NB4 (cell line): ENCODE measurements at places on chromosomes 7 and 10.

DNA sequence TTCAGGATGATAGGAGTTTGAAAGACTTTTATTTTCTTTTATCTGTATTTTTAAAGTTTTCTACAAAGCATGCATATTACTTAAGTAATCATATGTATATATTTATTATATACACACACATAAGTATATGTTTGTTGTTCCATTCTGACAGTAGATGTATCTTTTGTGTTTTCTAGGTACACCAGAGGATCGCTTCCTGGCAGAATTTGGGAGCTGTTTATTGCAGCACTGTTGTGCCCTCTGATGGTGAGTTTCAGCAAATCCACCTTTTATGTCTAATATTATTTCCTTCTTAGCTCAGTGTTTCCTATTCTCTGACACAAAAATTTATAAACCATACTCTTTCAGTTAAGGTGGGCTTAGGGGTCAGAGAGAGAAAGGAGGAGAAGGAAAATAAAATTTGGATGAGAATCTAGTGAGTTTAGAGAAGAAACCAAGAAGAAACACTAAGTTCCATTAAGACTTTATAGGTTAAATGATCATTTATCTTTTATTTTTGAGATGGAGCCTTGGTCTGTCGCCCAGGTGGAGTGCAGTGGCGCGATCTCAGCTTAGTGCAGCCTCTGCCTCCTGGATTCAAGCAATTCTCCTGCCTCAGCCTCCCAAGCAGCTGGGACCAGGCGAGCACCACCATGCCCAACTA is 59.2 kb upstream of the OIT3 start:
- peak; percentile 78 for DNase-seq

GRCh38 chr10:75632805-75633462 is 201.5 kb downstream of the LRMDA start:
- DNase-seq, result peak; percentile 85

- peak; percentile 54 for DNase-seq
Measured at GRCh38 chr10:130715686-130716670, 579.8 kb downstream of the GLRX3 start.

GRCh38 chr7:36261019-36261754 is 108.1 kb downstream of the EEPD1 start:
- DNase-seq, result peak; percentile 61

DNA sequence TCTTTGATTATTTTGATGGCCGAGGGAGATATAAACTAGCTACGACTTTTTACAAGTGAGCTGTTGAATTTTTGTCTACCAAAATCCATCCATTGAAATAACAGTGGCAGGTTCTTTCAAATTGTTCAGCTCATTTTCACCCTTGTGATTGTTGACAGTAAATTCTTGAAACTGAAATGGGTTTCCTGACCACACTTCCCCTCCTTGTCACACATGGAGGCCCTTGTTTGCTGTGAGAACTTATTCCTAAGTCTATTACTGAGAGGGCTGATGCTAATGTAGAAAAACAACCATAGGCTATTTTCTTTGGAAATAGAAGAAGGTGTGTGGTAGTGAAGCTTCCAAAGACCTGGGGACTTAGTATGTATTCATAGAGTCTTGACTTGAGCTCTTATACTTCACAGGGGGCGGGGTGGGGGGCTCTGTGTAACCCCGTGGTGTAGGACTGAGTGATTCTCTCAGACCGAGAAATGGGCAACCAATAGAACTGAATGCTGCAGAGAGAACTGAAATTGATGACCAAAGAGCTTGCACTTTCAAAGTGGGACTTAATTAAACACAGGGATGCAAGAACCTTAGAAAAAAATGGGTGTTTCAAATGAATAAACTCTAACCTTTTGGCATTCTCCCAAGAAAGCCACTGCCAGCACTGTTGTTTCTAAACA is 718.9 kb downstream of the CCSER2 start:
- DNase-seq, result no peak

DNA sequence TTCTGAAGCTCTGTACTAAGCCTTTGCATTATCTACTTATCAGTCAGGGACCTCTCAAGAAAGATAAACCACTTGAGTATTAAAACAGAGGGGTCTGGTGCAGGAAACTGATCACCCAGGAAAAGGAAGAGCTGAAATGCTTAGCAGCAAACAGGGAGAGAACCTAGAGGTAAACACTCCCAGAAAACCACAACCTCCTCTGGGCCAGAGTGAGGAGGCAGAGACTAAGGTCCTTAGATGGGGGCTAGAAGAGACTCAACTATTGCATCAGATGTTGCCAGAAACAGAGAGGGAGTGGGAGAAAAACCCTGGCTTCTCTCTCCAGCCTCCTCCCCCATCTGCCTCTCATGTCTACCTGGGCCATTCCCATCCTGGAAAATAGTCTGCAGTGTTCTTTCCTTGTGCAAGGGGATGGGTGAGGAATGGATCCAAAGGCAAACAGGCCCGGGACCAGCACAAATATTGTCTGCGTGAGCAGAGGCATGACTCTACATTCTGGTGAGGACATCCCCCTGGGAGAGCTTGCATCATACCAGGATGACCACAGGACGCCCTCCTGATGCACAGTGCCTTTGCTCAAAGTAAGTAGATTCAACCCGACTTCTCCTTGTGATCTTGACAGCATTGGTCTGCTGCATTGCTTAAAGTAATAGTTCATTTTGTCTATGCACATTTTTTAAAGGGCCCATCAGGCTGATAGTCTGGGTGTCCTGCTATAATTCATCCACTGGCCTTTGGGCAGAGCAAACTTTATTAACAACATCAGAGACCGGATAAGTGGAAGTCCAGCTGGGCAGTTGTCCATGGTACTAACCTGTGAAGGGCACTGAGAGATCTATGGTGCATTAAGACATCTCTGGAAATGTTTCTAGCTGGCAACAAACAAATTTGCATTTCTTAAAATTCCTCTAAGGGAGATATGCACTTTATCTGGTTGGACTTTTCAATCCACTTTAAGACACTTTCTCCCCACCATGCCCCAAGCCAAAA is 22.4 kb upstream of the ODAD2 start:
- peak; percentile 91 for DNase-seq

GRCh38 chr10:91944880-91945630 is 21.5 kb downstream of the BTAF1 start:
- no peak for DNase-seq

DNA sequence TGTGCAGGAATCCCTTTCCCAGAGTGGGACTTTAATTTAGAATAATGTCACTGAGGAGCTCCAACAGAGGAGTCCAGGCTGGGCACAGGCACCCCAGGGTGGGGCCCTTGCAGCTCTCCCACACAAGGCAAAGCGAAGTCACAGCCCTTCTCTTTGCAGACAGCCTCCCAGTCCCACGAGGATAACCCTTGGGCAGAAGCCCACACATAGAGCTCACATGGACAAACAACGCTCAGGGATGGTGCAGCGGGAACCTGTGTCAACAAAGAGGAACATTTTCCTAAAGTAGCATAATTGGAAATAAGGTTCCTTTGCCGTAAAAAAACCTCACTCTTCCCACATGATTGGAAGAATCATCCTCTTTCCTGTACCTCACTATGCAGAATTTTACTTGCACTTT is 29.3 kb upstream of the GGCT start:
- DNase-seq, result peak; percentile 23

GRCh38 chr10:132618158-132618919 is 80.8 kb downstream of the INPP5A start:
- no peak for DNase-seq

GRCh38 chr10:491667-492424 is 197.6 kb downstream of the DIP2C start:
- DNase-seq, result no peak

- DNase-seq, result peak; percentile 90
Measured at GRCh38 chr7:151341357-151342101, at the start of gene NUB1. TSS of gene NUB1 (plus strand) at chr7:151341812. CDS start at chr7:151345350, 3,538 bp downstream.

- DNase-seq, result no peak
Measured at GRCh38 chr7:56121440-56121839, 5.2 kb upstream of the NUPR2 start.

DNA sequence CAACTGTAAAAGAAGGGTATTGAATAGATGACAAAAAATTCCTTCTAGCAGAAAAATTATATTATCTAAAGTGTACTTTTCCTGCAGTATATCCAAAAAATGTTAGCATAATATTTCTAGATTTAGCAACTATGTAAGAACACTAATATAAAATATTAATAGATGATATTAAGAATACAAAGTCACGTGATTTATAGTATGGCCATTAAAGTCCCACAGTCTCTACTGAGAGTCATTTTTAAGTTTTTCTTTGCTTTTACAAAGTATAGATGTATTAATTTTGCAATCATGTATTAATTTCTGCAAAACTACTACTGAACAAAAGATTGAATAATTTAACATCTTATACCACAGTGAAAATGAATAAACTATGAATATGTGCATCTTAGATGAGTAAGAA is 94.9 kb downstream of the ZWINT start:
- no peak for DNase-seq

DNA sequence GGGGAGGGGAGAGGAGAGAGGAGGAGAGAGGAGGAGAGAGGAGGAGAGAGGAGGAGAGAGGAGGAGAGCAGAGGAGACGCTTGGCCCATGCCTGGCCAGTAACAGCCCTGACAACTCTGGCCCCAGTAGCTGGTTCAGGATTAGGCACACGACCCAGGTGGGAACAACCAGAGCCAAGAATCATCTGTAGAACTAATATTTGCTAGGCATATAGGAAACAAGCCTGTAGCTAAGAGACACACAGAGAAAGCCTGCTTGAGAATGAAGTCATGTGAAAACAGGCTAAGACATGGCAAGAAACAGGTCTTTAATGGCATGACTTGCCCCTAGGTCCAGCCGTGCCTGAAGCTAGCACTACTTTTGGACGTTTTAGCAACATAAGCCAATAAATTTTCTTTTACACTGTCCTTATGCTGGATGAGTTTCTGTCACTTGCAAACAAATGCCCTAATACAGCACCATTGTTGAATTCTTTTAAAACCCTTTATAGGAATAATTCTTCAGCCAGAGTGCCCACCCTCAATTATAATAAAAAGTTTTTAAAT is 17.5 kb downstream of the OSBPL3 start:
- DNase-seq, result no peak

DNA sequence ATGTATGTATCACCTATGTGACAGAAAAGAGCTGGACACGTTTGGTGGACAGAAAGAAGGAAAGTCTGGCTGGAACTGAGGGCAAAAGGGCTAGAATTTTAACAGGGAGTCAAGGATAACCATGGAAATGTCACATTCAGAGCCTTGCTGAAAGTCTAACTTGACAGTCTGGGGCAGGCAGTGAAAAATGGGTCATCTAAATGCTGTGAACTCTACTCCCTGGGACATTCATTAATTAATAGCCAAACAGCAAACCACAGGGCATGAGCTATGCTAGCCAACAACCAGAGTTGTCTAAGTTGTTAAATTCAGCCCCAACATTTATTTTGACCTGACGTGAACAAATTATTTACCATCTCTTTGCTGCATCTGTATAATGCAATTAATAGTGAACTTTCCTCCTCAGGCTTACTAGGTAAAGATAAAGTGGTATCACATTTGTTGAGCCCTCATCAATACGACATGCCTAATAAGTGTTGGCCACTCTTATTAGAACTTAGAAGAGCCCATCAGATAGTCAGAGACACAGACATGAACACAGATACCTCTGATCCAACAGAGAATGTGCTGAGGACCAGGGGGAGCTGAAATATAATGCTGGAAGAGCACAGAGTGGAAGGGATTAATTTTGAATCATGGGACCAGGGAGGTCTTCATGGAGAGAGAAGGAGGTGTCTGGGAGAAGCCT is 109.9 kb downstream of the SORCS1 start:
- no peak for DNase-seq

- no peak for DNase-seq
Measured at GRCh38 chr7:142892951-142893350, 7.4 kb upstream of the TRPV6 start.

GRCh38 chr10:117360016-117360415 is 15.2 kb downstream of the PDZD8 start:
- DNase-seq, result no peak

DNA sequence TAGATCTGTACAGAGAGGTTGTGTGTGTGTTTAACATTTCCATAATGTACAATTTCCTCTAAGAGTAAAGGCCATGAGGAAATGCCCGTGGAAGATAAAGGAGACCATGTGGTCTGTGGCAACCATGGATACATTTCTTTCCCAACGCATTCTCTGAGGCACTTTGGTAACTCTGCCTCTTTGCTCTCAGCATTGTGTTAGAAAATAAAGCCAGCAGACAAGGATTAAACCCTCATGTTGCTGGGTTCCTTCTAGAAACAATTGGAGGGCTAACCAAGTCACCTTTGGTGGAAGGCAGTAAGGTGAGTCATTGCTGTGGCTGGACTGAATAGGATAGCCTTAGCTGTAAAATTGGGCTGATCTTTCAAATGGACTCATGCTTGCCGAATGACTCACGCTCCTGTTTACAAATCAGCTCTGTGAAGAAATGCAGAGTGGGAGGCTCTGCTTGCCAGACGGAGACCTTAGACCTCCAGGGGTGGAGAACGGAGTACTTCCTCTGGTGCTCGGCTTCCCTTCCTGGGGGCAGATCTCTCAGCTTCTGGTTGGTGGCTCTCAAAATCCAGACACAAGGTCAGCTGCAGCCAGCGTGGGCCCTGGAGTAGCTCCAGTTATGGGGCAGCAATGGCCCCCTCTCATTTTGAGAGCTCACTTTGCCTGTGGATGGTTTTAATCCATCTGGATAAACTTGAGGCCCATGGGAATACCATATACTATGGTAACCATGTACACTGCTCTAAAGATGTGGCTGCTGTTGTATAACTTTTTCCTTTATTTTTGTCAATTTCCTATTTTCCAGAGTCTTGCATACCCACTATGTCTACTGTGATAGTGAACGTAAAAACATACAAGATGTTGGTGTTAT is 137.3 kb downstream of the TCF7L2 start:
- DNase-seq, result peak; percentile 93

DNA sequence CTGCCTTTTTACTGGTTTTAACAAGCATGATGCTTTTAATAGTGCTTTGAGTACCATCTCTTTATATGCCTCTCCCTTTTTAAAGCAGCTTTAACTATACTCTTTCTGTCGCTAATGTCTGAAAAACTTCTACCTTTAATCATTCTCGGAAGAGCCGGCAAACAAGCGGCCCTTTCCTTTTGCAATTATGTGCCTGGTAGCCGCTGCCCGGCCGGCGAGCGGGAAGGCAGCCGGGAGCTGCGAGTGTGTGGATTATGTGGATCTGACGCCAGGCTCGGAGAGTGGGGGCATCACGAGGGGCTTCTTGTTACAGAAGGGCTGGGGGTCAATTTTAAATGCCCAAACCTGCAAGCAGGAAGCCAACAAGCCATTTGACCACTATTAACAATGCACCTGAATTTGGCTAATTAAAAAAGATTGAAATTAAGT is 120.9 kb downstream of the BUB3 start:
- no peak for DNase-seq

DNA sequence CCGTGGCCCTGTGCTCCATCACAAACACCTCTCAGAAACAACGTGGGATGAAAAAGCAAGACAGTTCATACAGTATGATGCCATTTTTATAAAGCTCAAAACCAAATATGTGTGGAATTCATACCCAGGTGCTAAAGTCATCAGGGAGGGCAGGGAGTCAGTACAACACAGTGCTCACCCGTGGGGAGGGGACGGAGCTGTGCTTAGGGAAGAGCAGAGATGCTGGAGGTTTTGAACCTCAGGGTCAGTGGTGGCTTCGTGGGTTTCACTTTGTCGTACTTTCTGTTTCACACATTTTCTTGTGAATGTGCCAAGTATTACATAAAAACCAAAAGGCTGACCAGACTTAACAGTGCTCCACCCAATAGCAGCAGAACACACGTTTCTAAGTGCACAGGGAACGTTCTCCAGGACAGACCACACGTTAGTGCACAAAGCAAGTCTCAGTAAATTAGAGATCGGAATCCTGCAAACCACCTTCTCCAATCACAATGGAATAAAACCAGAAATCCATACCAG is 21.2 kb downstream of the ZMIZ2 start:
- peak; percentile 38 for DNase-seq

GRCh38 chr10:22226599-22226998 is 8.8 kb upstream of the EBLN1 start:
- DNase-seq, result no peak

- no peak for DNase-seq
Measured at GRCh38 chr10:128191847-128192246, 65.6 kb upstream of the MKI67 start.
